ENCODE measurements at places on chromosomes 1 and 21.

GRCh38 chr1:99704356-99704816 is 58.5 kb downstream of the PALMD start:
- H3K27ac ChIP-seq, result no peak overlapping the region
- DNase-seq, result no peak
- no peaks in the 10 kb centered on the region for H3K27me3 ChIP-seq
- H3K36me3 ChIP-seq, result peaks cover 13% of the 10 kb centered on the region
- H3K4me1 ChIP-seq, result no peaks in the 10 kb centered on the region

GRCh38 chr1:87902830-87903229 is 574.1 kb downstream of the LMO4 start:
- no peaks in the 10 kb centered on the region for H3K36me3 ChIP-seq
- H3K4me3 ChIP-seq, result no peak overlapping the region
- no peak for DNase-seq
- H3K27ac ChIP-seq, result no peak overlapping the region

- H3K4me1 ChIP-seq, result peaks cover 6% of the 10 kb centered on the region
- 0 out of 2 replicates have a peak, but pooled peaks cover 3% of the 10 kb centered on the region for H3K27me3 ChIP-seq
- H3K36me3 ChIP-seq, result no peaks in the 10 kb centered on the region
- H3K4me3 ChIP-seq, result no peak overlapping the region
- no peak overlapping the region for H3K27ac ChIP-seq
Observed at GRCh38 chr1:51168936-51169335, 66.9 kb downstream of the C1orf185 start.

GRCh38 chr1:192160196-192160595 is 1.9 kb downstream of the RGS18 start:
- H3K4me3 ChIP-seq, result peak overlapping the region; percentile 65
- H3K27ac ChIP-seq, result peak overlapping the region; percentile 99
- peaks cover 79% of the 10 kb centered on the region for H3K4me1 ChIP-seq
- no peaks in the 10 kb centered on the region for H3K27me3 ChIP-seq
- peak; percentile 67 for DNase-seq

DNA sequence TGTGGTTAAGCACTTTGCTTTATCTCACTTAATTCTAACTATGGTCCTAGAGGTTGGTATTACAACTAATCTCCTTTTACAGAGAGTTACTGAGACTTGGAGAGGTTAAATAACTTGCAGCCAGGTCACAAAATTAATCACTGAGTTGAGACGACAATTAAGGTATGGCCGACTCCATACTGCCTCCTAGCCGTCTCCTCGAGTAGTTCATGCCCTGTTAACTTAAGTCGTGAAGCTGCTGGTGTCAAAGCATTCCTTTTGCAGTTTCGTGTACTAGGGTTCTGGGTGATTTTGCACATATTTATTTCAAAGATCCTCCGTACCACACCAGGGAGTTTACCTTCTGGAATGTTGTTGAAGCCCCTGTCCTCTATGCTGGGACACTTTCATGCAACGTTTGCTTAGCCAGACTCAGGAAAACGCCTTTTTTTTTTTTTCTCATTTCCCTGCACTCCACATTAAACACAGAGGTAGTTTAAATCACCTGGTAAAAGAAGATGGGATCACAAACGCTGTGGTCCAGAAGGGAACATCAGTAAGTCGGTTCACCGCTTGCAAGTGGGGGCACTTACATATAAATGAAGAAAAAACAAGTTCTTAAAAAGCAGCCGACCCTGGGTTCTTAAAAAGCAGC is 570 bp upstream of the NEK7 start:
- no peaks in the 10 kb centered on the region for H3K27me3 ChIP-seq
- H3K4me3 ChIP-seq, result peak overlapping the region; percentile 81
- DNase-seq, result peak; percentile 87
- no peaks in the 10 kb centered on the region for H3K36me3 ChIP-seq
